ENCODE measurements at places on chromosomes 7 and 10.

- no peak for DNase-seq
Observed at GRCh38 chr10:15255961-15256360, 87.5 kb upstream of the NMT2 start.

- no peak for DNase-seq
Observed at GRCh38 chr7:137081321-137082093, 213.1 kb downstream of the CHRM2 start.

DNA sequence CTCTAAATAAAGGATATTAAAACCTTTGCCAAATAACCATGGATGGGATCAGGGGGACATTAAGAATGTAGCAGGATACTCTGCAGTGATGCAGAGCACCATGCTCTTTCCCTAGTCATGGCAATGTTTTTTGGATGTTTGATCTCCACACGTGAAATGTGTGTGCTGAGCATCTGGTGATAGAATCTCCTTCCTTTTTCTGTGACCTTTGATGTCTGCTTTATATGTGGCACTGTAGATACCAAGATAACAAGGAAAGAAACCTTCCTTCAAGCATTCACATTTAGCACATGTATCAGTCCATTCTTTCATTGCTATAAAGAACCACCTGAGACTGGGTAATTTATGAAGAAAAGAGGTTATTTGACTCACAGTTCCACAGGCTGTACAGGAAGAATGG is 87.7 kb upstream of the CYP2C9 start:
- no peak for DNase-seq

DNA sequence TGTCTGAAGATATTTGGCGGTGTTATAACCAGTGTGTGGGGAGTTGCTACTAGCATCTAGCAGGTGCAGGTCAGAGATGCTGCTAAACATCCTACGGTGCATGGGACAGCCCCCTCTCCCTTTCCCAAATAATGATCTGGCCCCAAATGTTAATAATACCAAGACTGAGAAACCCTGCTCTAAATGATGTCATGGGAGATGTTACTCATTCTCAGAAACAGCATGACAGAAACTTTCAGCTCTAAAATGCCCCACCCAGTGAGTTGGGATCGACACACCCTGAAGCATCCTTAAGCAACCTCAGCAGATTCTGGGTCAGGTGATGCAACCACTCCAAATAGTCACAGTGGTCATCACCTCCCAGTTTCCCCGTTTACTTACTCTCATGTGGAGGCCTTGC is 108.8 kb upstream of the MPP7 start:
- no peak for DNase-seq

GRCh38 chr10:55631071-55631654 is 729.9 kb downstream of the ZWINT start:
- DNase-seq: no peak

DNA sequence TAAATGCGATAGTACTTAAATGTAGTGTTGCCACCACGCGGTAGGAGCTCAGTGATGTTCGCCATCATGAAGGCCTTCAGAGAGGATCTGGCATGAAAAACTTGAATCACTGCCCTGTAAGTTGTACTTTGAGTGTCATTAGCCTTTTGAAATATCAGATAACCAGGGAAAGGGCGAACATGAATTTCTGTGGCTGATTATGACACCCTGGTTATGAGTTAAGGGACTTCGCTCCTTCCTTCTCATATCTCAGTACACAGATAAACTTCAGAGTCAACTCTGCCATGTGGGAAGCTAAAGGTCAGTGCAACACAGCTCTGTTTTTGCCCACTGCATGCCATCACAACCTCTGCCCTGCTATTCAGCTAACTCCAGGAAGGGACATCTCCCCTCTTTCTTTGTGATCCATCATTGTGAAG is 8.9 kb upstream of the ACSL5 start:
- DNase-seq: no peak

GRCh38 chr7:65216469-65216868 is 157.2 kb upstream of the ZNF92 start:
- DNase-seq: peak; percentile 65

GRCh38 chr10:70145666-70146488 is 623 bp downstream of the TYSND1 start:
- DNase-seq: peak; percentile 62

DNA sequence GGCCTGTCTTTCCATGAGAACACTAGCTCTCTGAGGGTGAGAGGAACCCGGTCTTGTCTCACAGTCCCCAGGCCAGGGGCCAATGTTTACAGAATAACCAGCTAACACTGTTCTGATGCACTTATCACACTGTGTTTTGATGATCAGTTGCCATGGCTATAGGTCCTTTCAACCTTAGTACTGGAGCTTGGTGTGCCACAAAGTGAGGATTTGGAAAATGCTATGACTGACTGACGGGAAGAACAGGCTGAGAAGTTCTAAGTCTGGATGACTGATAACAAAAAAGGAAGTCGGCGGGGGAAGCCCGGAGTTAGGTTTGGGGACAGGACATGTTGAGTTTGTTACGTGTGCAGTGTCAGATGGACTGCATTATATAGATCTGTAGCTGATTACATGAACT is 141.8 kb downstream of the CTTNBP2 start:
- DNase-seq: no peak

- DNase-seq: no peak
Observed at GRCh38 chr7:129480674-129481363, 21.5 kb upstream of the SMKR1 start.

- DNase-seq: no peak
Observed at GRCh38 chr7:130667593-130668257, 823 bp downstream of the COPG2 start.

- no peak for DNase-seq
Observed at GRCh38 chr10:51108406-51108805, 34.1 kb downstream of the PRKG1 start.

DNA sequence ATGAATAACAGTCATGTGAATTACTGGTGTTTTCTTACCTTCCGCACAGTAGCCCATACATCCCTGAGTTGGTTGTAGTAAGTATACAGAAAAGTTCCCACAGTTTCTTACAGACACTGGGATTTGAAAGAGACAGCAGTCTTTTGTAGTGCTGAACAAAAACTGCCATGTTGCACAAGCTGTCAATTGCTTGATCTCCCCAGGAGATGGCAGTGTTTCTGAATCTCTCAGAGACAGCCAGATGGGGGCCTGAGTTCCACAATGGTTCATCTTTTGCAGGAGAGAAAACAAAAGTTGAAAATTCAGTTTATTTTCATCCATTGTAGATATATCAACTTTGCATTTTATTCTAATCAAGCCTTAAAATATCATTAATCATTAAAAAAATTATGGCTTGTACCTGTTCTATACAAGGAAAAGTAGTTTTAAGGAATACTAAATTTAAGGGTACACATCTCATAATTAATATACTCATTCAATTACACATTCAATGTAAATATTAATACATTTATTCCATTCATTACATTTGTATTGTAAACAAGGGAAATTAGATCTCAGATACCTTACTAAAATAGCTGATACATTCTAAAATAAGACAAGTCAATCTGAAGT is 14.5 kb downstream of the VWDE start:
- peak; percentile 38 for DNase-seq

GRCh38 chr10:113133497-113134115 is 183.6 kb downstream of the TCF7L2 start:
- no peak for DNase-seq

DNA sequence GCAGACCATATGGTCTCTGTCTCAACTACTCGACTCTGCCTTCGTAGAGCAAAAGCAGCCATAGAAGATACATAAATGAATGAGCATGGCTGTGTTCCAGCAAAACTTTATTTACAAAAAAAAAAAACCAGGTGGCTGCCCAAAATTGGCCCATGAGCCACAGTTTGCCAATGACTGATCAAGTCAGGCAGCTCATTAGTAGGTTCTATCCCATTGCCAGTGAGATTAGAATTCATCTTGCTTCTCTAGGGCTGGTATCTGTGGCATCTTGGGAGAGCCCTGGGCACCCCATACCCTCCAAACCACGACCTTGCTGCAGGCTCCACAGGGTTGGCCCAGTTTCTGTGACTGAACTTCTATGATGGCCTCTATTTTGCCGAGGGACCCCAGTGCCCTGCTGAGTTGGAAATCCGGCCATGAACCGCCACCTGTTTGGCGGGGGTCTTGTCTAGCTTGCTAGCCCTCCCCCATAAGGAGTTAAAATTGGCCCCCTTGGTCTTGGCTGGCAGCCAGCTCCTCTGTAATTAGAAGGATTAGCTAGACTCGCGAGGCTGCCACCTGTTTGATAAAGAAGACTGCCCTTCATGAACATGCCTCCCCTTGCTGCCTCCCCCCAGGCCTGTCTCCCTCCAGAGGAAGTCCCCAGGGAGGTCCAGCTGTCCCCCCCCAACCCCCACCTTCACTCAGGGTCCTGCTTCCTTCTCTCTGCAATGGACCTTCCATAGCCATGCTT is 83.9 kb downstream of the CHN2 start:
- no peak for DNase-seq

- no peak for DNase-seq
Observed at GRCh38 chr7:3200504-3200903, 100.5 kb upstream of the SDK1 start.

DNA sequence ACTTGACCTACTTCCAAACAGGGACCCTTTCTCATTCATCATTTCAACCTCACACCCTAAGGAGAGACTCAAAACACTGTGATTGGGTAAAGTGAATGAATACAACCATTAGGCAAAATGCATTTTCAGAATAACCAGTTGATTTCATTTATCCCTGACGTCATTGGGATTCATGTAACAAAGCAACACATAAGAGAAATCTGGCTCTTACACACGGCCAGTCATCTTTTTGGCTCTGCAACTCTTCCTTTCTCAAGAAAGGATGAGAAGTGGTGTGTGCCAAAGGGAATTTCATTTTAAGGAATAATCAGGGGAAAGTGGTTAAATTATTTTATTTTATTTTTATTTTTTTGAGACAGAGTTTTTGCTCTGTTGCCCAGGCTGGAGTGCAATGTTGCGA is 83.1 kb downstream of the CPVL start:
- no peak for DNase-seq

DNA sequence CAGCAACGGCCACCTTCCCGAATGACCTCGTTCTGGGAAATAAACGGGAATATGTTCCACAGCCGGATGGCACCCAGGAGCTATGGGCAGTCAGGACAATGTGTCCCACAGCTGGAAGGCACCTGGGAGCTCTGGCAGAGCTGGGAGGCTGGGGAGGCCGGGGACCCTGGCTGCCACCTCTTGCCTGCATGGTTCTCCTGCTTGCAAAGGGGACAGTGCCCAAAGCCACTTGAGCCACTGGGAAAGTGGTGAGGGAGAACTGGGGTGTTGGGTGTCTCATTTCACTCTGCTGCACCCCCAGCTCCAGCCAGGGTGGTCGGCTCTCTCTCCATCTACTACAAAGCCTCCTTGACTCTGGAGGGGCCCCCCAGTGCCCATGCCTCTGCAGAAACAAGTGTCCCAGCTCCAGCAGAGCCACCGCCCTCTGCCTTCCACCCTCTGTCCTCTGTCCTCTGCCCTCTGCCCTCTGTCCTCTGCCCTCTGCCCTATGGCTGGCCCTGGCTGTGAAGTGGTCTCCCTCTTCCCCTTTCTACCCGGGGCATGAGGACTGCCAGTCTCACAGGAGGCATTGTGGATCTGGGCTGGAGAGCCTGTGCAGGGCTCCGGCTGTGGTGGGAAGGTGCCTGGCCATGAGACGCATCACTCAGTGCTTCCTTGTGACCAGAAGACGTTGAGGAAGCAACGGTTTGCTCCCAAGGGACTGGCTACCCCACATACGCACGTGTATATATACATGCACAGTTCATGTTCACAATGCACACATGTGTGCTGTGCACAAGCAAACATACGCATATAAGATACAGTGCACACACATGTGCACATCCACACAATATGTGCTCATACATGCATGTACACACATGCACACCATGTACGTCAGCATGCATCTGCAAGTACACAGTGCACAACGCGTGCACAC is 21.5 kb upstream of the INPP5A start:
- no peak for DNase-seq

DNA sequence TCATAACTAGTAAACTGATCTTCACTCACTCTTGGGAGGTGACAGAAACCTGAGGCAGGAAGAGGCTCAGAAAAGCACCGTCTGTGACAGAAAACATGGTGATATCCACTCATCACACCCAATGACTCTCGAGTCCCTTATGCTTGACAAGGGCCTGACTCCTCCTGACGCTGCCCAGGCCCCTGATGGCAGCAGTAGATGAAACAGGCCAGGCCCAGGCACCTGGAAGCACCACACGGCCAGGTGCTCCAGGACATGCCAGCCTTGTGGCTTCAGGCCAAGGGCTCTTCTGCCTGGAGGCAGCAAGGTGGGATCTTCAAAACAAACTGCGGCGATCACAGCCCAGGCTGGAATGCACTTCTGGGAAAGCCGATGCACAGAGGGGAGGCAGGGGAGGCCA is 89.3 kb downstream of the MAD1L1 start:
- no peak for DNase-seq

GRCh38 chr10:81040940-81041339 is 503.2 kb downstream of the SH2D4B start:
- no peak for DNase-seq

- DNase-seq: no peak
Observed at GRCh38 chr10:33974976-33975478, 640.6 kb upstream of the NRP1 start.

Data from CD4-positive, alpha-beta T cell treated with Interleukin-4 for 4 hours (primary cell).